ENCODE measurements at places on chromosomes 4 and X. TPM values are rescaled to one million over a fixed set of nuclear protein-coding genes. Genes with fewer than 3 reads are reported as not detected.

TBX22 gene
- total RNA-seq, result not detected

IL2 gene
- total RNA-seq, result not detected

ACSL1 gene
- total RNA-seq, result 26.0 TPM

GRIA2 gene
- total RNA-seq, result not detected

- DNase-seq, result peak; percentile 34
- peaks cover 2% of the 10 kb centered on the region for H3K4me1 ChIP-seq
- H3K27me3 ChIP-seq, result no peaks in the 10 kb centered on the region
- H3K27ac ChIP-seq, result no peak overlapping the region
- peaks cover 8% of the 10 kb centered on the region for H3K36me3 ChIP-seq
- no peak overlapping the region for H3K4me3 ChIP-seq
These were observed 53.2 kb downstream of the ATP10D start for GRCh38 chr4:47538111-47538824.

DNA sequence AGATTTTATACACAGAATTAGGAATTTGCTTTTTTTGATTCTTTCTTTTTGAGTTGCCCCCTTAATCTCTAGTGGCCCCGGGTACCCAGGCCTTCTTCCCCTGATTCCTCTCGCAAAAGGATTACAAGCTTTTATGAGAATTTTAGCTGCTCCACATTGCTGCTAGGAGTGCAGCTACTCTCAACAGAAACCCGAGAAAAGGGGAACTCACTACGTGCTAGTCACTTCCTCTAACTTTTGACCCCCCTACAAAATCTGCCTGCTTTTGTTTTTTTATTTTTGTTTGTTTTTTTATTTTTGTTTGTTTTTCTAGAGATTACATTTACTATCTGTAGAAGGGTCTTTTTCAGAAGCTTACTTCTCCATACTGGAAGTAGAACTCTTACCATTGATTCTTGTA is 64.1 kb downstream of the ZNF81 start:
- no peak overlapping the region for H3K27ac ChIP-seq
- no peak for DNase-seq

GRCh38 chrX:49191574-49192011 is 5.4 kb upstream of the PRICKLE3 start:
- no peaks in the 10 kb centered on the region for H3K4me1 ChIP-seq
- H3K27ac ChIP-seq, result peak overlapping the region; percentile 37
- no peak for DNase-seq
- no peaks in the 10 kb centered on the region for H3K36me3 ChIP-seq
- H3K27me3 ChIP-seq, result no peaks in the 10 kb centered on the region

DNA sequence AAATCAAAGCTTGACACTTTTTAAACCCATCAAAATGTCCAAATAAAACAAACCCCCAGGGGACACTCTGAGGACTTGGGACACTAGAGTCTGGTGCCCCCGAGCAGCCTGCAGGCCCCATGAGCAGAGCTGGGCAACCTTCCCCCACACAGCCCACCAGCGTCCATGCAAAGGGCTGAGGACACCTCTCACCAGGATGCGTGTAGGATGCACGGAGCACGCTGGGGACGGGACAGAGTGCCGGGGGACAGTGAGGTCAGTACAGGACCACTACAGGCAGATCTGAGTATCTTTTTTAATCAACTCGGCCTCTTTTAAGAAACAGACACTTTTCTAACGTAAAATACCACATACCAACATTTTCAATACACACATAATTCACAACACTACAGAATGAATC is 6.9 kb downstream of the GAK start:
- H3K4me3 ChIP-seq, result no peak overlapping the region
- no peak for DNase-seq
- no peaks in the 10 kb centered on the region for H3K27me3 ChIP-seq
- H3K36me3 ChIP-seq, result peaks cover 7% of the 10 kb centered on the region

DNA sequence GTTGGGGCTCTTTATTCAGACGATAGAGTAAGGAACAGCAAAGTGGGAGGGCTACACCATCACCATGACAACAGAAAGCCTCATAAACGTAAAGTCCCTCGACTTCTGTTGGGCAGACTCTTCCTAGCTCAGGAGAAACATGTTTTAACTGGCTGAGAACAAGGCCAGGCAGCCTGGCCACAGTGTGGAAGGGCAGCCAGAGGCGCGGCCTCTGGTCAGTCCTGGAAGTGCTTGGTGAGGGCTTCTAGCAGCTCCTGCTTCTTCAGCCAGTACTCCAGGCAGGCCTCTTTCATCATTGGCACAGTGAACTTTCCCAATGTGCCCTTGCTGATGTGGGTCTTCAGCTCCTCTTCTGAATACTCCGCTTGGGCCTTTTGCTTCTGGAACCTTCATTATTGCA is 690.9 kb downstream of the PCDH19 start:
- DNase-seq, result no peak
- H3K36me3 ChIP-seq, result no peaks in the 10 kb centered on the region
- H3K4me1 ChIP-seq, result no peaks in the 10 kb centered on the region
- H3K27ac ChIP-seq, result no peak overlapping the region
- H3K4me3 ChIP-seq, result no peak overlapping the region
- no peaks in the 10 kb centered on the region for H3K27me3 ChIP-seq

DNA sequence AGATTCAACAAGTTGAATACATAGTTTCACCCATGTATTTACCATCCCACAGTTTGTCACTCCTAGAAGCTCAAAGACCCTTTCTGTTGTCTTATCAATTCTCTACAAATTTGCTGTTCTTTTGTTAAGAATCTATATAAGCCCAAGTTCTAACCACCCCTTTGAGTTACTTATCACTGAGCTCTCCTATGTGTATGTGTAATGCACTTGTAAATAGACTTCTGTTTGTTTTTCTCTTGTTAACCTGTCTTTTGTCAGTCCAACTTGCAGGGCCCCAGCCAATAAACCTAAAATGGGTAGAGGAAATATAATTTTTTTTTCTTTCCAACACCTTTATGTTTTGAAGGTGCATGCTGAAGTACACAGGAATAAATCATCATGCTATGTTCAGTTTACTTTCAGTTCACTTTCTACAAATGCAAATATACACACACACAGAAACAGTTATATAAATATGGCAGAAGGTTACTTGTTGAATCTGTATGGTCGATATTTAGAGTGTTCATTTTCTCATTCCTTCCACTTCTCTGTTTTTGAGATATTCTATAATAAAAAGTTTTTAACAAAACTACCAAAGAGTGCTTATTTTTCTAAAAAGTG is 22.3 kb upstream of the CLOCK start:
- H3K27me3 ChIP-seq, result no peaks in the 10 kb centered on the region
- no peak for DNase-seq
- H3K4me1 ChIP-seq, result no peaks in the 10 kb centered on the region
- H3K4me3 ChIP-seq, result no peak overlapping the region
- no peak overlapping the region for H3K27ac ChIP-seq

- no peak for DNase-seq
- no peak overlapping the region for H3K27ac ChIP-seq
- H3K36me3 ChIP-seq, result no peaks in the 10 kb centered on the region
- peaks cover 4% of the 10 kb centered on the region for H3K4me1 ChIP-seq
- H3K4me3 ChIP-seq, result no peak overlapping the region
These were observed 20.8 kb downstream of the CNOT6L start for GRCh38 chr4:77798385-77798784.

GRCh38 chr4:107733431-107733925 is 13.4 kb upstream of the PAPSS1 start:
- no peaks in the 10 kb centered on the region for H3K4me1 ChIP-seq
- no peak overlapping the region for H3K4me3 ChIP-seq
- H3K27me3 ChIP-seq, result peaks cover 4% of the 10 kb centered on the region
- H3K27ac ChIP-seq, result no peak overlapping the region

- DNase-seq, result no peak
- no peak overlapping the region for H3K27ac ChIP-seq
- no peaks in the 10 kb centered on the region for H3K4me1 ChIP-seq
These were observed 35.5 kb downstream of the OFD1 start for GRCh38 chrX:13770013-13770535.

DNA sequence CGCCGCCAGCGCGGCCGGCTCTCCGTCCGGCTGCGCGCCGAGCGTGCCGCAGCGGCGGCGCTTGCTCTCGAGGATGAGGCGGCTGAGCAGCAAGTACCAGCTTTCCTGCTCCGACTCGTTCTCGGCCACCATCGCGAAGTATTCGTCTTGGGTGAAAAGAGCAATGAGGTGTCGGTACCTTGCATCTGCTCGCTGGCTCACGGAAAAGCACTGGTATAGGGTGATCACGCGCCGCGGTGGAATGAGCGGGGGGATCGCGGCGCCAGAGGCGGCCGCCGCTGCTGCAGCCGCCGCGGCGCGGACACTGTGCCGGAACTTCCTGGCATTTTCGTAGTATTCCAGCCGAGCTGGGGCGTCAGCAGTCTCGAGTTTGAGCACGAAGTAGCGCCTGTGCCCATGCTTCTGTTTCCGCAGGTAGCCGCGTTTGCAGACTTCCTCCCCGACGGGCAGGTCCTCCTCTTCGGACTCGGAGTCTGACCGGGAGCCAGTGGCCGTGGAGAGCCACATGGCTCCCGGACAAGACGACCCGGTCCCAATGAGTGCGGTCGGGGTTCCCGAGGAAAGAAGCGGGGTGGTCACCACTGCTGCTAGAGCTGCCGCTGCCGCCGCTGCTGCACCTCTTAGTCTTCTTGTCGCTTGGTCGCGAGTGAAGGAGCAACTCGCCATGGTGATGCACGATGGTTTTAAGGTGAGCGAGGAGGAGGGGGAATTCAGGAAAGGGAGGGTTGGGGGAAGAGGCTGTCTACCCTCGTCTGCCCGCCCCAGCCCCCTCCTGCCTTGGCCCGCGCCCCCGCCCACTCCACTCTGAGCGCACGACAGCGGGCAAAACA is 469 bp downstream of the IRS4 start:
- no peak for DNase-seq
- H3K4me1 ChIP-seq, result no peaks in the 10 kb centered on the region
- H3K36me3 ChIP-seq, result no peaks in the 10 kb centered on the region
- H3K27ac ChIP-seq, result no peak overlapping the region
- peak overlapping the region; percentile 32 for H3K4me3 ChIP-seq
